ENCODE measurements at places on chromosomes 5 and 9.

DNA sequence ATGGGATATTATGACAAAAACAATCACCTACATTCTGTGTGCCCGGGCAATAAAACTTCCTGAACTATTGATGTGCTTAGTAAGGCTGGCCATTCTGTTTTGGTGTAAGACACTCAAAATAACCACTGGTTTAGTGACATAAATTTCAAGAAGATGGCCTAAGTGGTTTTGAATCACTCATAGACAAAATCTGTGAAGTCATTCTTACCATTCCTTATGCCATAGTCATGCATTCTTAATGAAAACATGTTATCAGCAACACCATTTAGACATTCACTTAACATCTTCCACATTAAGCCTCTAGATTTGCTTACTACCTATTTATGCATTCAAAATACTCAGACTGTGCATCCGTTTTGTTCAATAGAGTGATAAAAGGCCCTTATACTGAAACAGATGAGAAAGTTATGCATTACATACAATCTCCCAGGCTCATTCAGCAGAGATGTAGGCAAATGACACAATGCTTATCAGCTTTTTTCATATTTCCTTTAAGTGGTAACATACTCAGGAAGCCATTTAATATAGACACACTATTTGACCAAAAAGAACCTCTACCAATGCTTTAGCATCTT lies 848.8 kb upstream of the DMAC1 start:
- DNase-seq: no peak

DNA sequence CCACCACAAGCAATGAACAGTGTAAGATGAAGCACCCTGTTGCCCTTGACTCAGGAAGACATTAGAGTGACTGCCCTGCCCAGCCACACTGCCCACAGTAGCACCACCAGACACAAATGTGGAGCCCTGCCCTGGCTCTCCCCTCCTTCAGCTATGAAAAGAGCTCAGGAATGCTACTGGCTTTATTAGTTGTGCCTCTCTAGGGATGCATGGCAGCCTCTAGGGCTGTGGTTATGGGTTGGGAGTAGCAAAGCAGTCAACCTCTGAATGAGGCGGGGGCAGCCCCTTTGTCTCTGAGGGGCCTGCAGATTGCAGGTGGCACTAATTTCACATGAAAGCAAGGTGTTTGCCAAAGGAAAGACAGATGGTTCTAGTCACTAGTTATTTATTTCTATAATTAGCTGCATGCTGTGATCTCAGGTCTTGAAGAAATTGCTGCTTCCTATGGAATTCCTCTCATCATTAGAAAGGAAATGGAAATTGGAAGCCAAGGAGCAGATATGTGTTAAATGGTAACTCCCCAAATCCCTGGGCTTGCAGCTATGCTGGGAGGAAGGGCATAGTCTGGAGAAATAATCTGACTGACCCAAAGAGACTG lies 259.4 kb downstream of the TLR4 start:
- DNase-seq: no peak

DNA sequence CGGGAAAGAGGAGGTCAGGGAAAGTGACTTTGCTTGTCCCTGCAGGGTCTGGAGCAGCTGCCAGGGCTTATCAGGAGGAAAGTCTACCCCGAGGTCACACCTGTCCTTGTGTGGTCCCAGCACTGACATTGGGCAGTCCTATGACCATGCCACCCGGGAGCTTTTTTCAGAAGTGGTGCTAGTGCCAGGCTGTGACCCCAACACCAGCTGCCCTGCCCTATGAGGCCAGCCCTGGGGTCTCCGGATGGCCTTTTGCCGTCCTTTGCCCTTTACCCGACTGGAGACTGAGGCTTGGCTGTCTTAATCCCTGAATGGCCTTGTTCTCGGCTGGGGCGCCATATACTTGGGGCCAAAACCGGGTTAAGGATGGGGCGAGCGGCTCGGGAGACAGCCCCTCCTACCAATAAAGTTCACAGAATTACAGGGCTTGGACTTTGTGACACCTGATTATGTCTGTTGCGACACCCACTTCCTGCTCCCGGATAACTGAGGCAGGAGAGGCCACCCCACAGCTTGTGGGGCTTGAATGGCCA lies 22.2 kb upstream of the SLC9A3 start:
- DNase-seq: peak; percentile 69

DNA sequence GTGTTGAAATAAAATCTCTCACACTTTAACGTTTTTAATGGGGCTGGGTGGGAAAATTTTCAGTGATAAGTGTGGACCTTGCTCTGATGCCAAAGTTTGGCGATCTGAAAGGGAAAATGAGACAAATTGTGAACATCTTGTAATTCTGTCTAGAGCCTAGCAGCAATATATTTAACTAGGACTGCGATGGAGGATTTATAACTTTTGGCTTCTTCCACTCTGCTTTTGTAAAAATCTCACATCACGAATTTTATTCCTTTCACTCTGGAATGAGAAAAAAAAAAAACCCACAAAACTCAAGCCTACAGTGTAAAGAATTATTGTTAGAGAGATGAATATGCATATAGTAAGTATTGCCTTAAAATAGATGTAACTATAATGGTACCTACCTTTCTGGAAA lies 19.9 kb downstream of the CCNH start:
- DNase-seq: no peak

- no peak for DNase-seq
These were observed 83.7 kb downstream of the LNPEP start for GRCh38 chr5:97019435-97020117.

GRCh38 chr5:8253376-8253775 lies 384.4 kb downstream of the MTRR start:
- DNase-seq: no peak

DNA sequence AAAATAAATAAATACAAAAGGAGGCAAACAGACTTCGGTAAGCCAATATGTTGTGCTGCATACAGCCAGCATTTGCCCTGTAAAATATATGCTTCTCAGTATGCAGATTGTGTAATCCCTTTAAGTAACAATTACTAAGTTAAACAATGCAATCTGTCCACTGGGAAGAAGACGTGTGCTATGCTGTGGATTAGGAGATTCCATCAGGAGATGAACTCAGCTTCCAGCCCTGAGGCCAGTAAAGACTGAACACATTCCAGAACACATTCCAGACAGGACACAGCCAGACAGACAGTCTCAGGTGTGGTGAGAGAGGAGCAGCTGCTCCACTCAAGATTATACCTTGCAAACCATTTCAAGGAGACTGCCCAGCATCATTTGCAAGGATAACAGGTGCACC lies 97.8 kb downstream of the MPDZ start:
- no peak for DNase-seq

GRCh38 chr9:113912816-113913215 lies 36.7 kb downstream of the ZNF618 start:
- DNase-seq: no peak

DNA sequence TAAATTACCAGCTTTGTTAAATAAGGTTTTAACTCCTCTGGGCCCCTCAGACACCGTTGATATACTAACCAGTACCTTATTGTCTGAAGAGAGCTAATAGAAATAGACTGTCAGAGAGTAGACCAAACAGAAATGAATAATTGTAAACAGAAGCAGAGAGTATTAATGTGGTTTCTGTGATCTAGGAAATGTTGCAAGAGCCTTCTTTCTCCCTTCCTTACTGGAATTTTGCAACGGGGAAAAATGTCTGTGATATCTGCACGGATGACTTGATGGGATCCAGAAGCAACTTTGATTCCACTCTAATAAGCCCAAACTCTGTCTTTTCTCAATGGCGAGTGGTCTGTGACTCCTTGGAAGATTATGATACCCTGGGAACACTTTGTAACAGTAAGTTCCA lies 5.1 kb downstream of the TYRP1 start:
- no peak for DNase-seq

- no peak for DNase-seq
These were observed 165.4 kb downstream of the EPB41L4A start for GRCh38 chr5:112253478-112254250.

GRCh38 chr5:67623078-67623477 lies 426.5 kb upstream of the CD180 start:
- DNase-seq: no peak

DNA sequence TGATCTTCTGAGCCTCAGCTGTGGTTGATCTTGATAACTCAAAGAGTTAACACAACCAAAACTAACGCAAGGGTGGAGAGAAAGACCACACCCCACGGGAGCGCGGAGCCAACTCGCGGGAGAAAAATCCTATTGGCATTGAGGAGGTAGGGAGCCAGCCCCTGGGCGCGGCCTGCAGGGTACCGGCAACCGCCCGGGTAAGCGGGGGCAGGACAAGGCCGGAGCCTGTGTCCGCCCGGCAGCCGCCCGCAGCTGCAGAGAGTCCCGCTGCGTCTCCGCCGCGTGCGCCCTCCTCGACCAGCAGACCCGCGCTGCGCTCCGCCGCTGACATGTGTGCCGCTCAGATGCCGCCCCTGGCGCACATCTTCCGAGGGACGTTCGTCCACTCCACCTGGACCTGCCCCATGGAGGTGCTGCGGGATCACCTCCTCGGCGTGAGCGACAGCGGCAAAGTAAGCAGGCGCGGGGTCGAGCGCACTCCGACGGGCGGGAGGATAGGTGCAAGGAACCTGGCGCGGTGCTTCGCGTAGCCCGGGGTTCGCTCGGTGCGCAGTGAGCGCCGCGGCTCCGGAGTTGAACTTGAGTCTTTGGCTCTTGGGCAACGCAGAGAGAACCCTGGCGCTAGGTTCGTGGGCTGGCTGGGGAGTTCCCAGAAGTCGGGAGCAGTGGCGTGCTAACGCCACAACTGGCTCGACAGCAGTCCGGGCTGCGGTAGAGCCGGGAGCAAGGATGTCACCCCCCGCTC lies at the start of gene GDA:
Gene GDA (plus strand): TSS at position 210 of the 745 bp plus-strand sequence. CDS start 120 bp downstream, at position 330.
- peak; percentile 82 for DNase-seq

DNA sequence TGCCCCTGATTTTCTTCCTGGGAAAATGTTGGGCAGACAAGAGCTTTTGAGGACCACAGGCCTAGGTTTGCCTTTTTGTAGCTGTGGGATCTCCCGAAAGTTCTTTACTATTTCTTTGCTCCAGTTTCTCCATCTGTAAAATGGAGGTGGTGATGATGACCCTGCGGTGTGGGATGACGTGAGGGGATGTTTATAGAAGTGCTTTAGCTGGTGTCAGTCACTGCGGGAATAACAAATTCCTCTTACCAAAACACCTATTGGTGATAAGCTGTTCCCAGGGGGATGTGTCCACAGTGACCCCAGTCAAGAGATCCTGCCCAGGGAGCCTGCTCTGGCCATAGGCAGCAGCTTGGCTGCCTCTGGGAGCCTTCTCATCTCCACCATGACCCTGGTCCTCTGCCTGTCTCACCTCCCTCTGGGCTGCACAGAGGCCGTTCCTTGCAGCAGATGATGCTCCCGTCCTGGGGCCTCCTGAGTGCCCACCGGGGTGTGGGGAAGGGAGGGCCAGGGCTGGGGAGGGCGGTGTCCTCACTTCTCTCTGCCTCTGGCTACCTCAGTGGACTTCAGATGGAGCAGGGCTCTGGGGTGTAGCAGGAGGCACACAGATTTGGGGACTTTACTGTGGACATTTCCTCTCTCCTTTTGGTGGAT lies 77.2 kb downstream of the COL15A1 start:
- no peak for DNase-seq

GRCh38 chr9:98942906-98943681 lies 613 bp upstream of the COL15A1 start:
- DNase-seq: no peak

DNA sequence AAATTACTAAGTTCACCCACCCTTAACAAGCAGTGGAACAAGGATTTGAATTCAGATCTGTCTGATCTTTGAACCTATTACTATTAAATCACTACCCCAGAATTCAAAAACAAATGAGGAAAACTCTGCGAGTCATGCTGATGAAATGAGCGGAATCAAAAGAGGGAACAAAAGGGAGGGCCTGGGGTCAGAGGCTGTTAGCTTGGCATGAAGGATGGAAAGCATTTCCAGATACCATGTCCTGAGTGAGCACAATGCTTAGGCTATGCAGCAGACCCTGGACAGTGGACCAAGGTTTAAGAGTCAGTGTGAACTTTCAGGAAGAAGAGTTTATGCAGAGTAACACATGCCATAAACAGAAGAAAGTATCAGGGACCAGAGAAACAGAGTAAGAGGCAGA lies 30.5 kb downstream of the GRIA1 start:
- DNase-seq: no peak

GRCh38 chr9:68897577-68898145 lies 116.3 kb downstream of the PRKACG start:
- DNase-seq: no peak

DNA sequence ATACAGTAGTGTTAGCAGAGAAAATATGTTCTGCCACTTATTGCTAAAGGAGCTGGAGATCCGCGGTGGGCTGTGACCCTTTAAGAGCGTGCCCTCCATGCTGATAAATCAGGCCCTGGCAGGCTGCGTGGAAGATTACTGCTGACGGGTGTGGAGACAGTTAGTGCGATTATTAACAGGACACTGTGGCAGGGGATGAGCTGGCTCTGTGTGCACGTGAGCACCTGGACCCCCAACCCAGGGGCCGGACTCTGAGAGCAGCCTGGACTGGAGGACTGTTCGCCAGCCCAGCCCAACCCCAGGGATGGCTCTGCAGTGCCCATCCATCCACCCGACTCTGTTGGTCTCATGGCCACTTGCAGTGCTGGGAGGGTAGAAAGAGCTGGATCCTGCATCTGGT lies 162.0 kb downstream of the MELK start:
- peak; percentile 51 for DNase-seq

- DNase-seq: no peak
These were observed 99.1 kb upstream of the RASGRF2 start for GRCh38 chr5:80860924-80861613.
